ENCODE measurements at places on chromosomes 7 and 10.
A peak's percentile ranks its signal among the peaks of the same experiment; 100 is the strongest.

DNA sequence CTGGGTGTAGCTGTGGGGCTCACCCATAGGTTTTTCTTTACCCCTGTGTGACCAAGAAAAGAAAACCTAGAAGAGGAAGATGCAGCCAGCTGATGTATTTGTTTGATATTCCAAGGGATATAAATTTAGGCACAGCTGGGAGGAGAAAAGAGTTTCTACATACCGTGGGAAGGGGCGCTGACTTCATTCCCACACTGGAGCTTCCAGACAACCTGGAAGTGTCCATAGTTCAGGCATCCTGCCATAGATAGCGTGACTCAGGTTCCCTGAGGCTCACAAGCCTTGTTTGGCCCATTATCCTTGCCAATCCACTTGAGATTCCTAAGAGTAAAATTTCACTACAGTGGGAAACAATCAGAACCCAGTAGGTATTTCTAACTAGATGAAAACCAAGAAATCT, 371.7 kb upstream of the NRP1 start:
- DNase-seq, result no peak

DNA sequence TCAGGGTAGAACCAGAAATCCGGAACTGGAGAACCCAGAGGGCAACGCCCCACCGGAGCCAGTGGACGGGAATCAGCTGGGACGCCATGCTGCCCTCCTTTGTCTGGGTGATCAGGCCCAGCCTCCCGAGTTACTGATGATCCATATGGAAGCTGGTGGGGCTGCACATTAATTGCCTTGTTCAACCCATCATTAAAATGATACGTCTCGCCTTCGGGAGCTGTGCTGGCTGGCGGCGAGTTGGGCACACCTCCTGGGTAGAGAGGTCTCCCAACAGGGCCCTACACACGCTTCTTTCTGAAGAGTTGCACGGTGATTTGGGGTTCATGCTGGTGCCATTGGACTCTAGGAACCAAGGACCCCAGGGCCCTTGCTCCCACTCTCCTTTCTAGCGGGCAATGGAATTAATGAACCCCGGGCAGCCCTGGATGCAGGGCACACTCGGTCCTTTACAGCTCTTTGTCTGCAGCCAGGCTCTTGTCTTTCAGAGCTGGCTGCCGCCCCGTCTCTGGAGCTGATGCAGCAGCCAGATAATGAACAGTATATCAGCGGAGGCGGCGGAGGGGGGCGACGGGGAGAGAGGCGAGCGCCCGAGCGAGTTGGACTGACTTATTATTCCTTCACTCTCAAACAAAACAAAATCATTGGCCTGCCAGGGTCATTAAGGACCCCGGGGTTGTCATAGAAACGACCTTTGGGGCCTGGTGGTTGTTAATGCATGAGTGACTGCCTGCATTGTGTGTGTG, 412.2 kb upstream of the ZMIZ1 start:
- DNase-seq, result peak; percentile 48

GRCh38 chr7:128120116-128120515, 88.9 kb upstream of the LRRC4 start:
- DNase-seq, result no peak

GRCh38 chr7:874031-874749, 2.2 kb upstream of the GET4 start:
- DNase-seq, result no peak

GRCh38 chr7:36459236-36459960, 69.7 kb downstream of the ANLN start:
- DNase-seq, result no peak

GRCh38 chr10:14304046-14304445, 26.7 kb downstream of the FRMD4A start:
- DNase-seq, result no peak

- no peak for DNase-seq
Observed at GRCh38 chr10:28118985-28119628, 120.2 kb upstream of the ODAD2 start.

DNA sequence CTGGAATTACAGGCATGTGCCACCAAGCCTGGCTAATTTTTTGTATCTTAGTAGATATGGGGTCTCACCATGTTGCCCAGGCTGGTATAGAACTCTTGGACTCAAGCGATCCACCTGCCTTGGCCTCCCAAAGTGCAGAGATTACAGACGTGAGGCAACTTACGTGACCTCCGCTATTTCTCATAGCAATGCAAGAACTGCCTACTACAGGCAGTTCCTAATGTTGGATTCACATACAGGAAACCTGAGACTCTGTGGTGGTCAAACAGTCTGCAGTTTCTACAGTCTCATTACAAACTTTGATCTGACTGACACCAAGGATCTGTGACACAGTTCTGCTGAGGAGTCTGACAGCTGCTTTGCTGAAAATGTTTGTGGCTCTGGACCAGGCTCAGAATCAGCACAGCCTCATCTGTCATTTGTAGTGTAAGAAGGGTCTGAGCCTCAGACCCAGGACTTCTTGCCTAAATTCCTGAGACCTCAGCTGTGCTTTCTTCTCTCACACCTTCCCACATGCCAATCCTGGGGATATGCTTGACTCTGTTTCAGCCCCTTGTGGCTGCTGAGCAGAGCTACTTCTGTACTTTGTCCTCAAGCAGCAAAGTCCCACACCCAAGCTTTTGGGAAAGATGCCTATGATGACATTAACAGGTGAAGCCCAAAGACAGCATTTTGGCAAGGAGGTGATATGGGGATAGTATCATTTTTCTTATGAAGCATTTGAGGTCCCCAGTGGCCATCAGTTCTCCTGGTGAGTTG, 48.0 kb upstream of the CYP2C9 start:
- DNase-seq, result no peak

- DNase-seq, result no peak
Observed at GRCh38 chr10:122463466-122464249, 2.3 kb downstream of the HTRA1 start.

DNA sequence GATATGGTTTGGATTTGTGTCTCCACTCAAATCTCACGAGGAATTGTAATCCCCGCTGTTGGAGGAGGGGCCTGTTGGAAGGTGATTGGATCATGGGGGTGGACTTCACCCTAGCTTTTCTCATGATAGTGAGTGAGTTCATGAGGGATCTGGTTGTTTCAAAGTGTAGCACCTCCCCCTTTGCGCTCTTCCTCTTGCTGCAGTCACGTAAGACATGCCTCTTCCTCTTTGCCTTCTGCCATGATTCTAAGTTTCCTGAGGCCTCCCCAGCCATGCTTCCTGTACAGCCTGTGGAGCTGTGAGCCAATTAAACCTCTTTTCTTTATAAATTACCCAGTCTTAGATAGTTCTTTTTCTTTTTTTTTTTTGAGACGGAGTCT, 17.1 kb downstream of the CDNF start:
- no peak for DNase-seq

DNA sequence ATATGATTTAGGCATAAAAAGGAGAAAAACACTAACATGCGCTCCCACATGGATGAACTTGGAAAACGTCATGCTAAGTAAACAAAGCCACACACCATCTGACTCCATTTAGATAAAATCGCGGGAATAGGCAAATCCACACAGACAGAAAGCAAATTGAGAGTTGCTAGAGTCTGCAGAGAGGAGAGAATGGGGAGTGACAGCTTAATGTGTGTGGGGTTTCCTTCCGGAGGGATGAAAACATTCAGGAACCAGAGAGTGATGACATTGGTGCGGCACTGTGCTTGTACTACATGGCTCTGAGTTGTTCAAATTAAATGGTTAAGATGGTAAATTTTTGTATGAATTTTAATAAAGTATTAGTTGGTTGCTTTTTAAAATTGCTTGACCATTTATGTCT, 482.9 kb upstream of the AKR1E2 start:
- DNase-seq, result no peak

GRCh38 chr7:82539969-82540368, 96.4 kb upstream of the CACNA2D1 start:
- DNase-seq, result no peak

- peak; percentile 24 for DNase-seq
Observed at GRCh38 chr10:23516530-23516929, 77.7 kb downstream of the OTUD1 start.

- DNase-seq, result no peak
Observed at GRCh38 chr7:108376206-108376605, 80.0 kb downstream of the NRCAM start.

DNA sequence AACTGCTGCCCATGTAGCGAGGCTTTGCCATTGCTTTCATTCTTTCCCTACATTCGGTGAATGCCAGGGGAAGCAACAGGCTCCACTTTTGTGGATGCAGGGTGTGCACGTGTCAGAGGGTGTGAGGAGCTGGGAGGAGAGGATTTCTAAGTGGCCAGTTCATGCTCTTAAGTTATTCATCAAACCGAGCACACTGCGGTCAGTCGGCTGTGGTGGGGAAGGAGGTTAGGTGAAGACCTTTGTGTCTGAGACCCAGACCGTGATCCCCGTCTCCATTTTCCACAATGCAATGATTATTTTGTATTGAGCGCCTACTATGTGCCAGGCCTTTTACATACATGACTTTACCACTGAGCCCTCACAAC, 438.6 kb upstream of the GALNT17 start:
- no peak for DNase-seq

DNA sequence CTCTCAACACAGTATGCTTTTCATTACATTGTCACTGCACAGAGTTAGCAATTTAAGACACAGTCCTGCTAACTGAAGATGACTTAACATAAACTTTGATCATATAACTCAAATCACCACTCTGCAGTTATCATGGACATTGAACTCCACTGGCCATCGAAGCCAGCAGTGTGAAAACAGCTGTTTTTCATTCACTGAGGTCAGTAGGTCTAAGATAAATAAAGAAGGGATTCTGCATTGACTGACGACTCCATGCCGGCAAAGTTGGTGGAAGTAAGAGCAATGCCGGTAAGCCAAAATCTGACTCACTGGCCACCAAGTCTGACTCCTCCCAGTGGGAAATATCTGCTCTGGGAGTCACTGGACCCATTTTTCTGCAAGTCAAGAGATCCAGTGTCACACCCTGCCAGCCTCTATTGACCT, 449.9 kb upstream of the ANKRD30A start:
- no peak for DNase-seq

DNA sequence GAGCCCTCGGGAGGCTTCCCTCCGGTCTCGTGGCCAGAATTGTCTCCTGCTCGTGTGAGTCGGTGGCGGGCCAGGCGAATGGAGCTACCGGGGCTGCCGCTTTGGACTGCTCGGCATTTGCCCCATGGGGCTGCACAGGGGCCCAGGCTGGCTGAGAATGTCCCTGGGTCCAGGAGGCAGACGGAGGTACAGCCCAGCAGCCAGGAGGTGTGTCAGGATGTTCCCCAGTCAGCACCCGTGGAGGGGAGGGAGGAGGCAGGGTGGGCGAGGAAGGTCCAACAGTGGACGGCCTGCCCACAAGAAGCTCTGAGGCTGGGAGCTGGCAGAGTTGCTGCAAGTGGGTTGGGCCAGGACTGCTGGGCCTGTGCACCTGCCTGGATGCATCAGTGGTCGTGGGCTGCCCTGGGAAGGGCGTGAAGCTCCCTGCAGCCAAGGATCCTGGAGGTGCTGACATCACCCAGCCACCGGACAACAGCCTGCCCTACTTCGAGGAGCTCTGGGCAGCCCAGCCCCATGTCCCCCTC, 46.4 kb downstream of the PDGFA start:
- DNase-seq, result no peak

DNA sequence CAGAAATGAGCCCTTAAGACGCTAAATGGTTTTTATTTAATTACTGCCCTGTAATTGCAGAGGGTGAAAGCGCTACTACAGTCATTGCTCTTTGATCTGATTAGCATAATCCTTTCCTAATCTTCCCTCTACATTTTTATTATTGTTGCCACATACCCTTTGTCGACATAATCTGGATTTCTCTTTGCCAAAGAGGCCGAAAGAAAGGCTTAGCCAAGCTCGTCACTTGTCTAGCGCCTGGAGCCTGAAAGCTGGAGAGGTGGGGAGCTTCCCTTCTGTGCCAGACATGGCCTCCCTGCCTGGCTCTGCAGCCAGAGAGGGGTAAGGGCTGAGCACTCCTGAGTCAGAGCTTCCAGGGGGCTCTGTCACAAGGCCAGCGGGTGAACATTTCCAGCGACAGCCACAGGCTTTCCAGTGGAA, 145.9 kb downstream of the PRKAG2 start:
- no peak for DNase-seq

- no peak for DNase-seq
Observed at GRCh38 chr7:101121991-101122932, 4.6 kb upstream of the SERPINE1 start.

GRCh38 chr10:73263693-73264347, 11.4 kb upstream of the MRPS16 start:
- DNase-seq, result no peak

GRCh38 chr10:24721229-24722106, 2.2 kb downstream of the ARHGAP21 start:
- DNase-seq, result peak; percentile 40

DNA sequence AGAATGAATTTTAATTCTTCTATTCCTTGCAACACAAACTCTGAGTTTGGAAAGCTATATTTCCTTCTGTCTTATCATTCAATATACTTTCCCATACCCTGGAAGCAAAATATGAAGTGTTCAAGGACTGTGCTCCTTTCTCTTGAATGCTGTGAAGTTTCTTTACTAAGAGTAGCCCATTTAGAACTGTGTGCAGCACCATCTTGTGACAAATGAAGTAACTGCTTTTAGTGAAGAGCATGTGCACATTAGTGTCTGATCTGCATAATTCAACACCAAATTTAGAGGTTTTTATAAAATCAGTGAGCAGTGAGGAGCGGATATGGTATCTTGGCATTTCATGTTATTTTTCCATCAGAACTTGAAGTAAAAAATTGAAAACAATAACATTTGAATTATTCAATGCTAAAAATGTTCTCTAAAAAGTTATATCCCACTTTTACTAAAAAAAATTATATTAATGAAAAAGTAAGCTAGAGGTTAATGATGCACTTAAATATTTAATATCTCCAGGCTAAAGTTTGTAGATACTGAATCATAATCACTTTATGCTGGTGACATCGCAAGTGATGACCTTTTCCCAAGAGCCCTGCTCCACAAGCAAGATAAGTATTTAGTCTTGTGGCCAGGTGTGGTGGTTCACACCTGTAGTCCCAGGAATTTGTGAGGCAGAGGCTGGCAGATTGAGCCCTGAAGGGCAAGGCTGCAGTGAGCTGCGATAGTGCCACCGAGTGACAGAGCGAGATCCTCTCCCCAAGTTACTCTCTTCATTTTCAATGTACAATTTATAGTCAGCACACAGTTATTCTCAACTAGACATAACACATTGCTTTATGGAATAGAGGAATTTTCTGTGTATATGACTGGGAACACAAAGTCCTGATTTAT, 108.8 kb upstream of the PCLO start:
- DNase-seq, result peak; percentile 17

GRCh38 chr10:80253266-80253962, 36.0 kb downstream of the MAT1A start:
- no peak for DNase-seq

DNA sequence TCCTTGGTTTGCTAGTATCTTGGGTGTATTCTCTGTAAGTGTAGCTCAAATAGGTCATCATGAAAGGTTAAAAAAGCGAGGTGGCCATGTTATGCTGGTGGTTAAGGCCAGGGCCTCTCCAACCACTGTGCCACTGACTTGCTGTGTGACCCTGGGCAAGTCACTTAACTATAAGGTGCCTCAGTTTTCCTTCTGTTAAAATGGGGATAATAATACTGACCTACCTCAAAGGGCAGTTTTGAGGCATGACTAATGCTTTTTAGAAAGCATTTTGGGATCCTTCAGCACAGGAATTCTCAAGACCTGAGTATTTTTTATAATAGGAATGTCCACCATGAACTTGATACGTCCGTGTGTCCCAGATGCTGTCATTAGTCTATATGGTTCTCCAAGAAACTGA, 17.1 kb downstream of the SCD start:
- DNase-seq, result no peak

Data from putamen (tissue), 1 donor.